ENCODE measurements at places on chromosomes 12 and 14.

- DNase-seq, result no peak
Observed at GRCh38 chr12:56634837-56635791, 5.0 kb upstream of the BAZ2A start.

DNA sequence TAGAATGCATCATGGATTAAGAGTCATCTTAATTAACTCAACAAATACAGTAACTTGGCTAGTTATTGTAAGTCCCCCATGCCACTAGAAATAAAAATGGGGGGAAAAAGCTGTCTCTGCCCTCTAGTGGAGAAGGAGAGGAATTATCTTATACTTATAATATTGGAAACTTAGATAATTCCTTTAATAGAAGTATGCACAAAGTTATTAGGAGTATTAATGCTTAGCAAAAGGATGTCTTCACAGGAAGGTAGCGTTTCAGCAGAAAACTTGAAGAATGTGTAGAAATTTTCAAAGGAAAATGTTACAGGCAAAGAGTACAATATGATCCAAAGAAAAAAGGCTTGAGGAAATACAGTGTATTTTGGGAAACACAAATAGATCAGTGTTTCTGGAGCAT is 19.8 kb downstream of the OR5AU1 start:
- DNase-seq, result no peak

DNA sequence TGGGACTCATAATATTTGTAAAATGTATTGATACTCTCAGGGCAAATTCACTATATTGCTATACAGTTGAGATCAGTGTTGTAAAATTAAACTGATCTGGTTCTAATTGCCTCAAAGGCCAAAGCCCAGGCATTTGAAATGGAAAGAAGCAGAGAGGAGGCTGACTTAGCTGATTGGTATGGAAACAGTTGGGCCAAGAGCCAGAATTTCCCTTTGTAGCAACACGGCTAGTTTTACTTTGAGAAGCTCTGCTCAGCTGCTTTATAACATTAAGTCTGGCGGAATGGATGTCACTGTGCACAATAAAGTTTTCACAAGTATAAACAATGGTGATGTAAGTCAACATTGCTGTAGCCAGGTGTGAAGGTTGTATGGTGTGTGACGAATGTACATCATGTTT is 186.4 kb downstream of the MSRB3 start:
- DNase-seq, result no peak

GRCh38 chr14:70315942-70316341 is 43.5 kb downstream of the COX16 start:
- DNase-seq, result no peak

- DNase-seq, result no peak
Observed at GRCh38 chr12:1360441-1361210, 233.8 kb downstream of the FBXL14 start.

DNA sequence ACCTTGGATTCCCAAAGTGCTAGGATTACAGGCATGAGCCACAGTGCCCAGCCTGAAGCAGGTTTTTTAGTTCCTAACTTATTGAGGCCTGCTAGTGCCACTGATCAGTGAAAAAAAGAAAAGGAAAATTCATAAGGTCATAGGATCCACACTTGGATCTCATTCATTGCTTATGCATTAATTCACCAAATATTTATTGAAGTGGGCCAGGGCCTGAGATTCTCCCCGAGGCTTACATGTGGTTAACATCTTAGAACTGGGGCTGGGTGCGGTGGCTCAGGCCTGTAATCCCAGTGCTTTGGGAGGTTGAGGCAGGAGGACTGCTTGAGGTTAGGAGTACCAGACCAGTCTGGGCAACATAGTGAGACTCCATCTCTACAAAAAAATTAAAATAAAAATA is 29.5 kb upstream of the MAP1LC3B2 start:
- DNase-seq, result no peak

DNA sequence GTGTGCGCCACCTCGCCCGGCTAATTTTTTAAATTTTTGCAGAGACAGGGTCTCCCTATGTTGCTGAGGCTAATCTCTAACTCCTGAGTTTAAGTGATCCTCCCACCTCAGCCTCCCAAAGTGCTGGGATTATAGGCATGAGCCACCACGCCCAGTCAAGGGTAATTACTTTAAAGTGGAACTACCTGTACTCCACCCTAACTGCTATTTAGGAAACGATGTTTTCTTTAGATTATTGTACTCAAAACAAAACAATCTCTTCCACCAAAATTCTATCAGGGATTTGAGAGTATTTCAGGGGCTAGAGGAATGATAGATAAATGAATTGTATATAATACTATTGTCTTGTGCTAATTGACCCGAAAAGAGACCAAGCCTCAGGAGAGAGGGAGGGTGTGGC is 9.6 kb upstream of the BIN2 start:
- no peak for DNase-seq

GRCh38 chr12:12859690-12860089 is 31.7 kb upstream of the GPRC5A start:
- no peak for DNase-seq

DNA sequence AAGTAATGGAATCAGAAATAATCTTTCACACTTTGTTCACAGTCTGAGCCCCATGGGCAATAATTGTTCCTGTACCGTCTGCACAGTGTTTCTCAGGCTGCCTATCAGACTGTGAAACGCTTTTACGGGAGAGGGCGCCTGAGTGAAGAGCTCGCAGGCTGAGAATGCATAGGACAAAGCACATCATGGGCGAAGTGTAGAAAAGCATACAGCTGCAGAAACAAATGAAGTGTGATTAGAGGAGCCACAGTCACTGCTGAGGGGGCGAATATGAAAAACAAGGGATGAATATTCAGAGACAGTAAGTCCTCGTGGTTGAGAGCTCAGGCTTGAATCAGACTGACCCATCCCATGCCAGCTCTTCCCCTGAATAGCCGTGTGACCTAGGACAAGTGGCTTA is 438.4 kb upstream of the DCN start:
- DNase-seq, result no peak

DNA sequence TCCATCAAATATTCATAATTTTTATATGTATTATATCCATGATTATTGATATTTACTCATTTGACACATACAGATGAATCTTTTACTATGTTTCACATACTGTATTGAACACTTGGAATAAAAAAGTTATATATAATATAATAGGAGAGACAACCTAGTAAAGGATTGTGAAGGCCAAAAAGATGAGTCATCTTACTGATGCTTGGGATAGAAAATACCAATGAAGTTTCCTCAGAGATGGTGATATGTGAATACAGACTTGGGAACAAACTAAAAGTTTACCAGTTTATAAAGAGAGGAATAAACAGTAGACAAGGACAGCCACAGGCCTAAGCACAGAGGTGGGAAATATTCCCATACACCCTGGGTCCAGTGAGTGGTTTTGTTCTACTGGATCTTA is 743.9 kb upstream of the FLRT2 start:
- no peak for DNase-seq

- no peak for DNase-seq
Observed at GRCh38 chr14:72178517-72178916, 246.3 kb downstream of the RGS6 start.

DNA sequence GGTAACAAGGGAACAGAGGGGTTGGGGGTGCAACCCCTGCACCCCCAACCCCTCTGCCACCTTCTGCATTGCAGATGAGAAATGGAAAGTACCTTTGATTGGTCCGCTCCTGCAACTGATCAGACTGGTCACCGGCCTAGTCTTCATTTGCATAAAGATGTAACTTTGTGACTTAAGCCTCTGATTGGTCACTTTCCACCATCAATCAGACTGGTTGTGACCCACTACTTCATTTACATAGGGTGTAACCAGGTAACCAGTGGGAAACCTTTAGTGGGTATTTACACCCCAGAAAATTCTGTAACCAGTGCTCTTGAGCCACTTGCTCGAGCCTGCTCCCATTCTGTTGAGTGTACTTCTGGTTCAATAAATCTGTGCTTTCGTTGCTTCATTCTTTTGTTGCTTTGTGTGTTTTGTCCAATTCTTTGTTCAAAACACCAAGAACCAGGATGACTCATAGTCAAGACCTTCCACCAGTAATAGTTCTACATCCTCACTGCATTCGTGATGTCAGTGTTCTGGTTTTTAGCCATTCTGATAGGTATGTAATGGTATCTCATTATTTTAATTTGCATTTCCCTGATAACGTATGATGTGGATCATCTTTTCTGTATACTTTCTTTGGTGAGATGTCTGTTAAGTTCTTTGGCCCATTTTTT is 30.8 kb downstream of the LEMD3 start:
- DNase-seq, result no peak

DNA sequence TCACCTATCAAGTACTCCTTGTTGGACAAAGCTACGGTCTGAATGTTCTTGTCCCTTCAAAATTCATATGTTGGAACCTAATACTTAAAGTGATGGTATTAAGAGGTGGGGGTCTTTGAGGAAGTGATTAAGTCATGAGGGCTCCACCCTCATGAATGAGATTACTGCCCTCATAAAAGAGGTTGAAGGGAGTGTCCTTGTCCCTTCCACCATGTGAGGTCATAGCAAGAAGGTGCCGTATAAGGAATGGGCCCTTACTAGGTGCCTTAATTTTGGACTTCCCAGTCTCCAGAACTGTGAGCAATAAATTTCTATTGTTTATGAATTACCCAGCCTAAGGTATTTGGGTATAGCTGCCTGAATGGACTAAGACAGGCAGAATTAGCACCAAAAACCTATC is 191.1 kb upstream of the NUDT4 start:
- no peak for DNase-seq

DNA sequence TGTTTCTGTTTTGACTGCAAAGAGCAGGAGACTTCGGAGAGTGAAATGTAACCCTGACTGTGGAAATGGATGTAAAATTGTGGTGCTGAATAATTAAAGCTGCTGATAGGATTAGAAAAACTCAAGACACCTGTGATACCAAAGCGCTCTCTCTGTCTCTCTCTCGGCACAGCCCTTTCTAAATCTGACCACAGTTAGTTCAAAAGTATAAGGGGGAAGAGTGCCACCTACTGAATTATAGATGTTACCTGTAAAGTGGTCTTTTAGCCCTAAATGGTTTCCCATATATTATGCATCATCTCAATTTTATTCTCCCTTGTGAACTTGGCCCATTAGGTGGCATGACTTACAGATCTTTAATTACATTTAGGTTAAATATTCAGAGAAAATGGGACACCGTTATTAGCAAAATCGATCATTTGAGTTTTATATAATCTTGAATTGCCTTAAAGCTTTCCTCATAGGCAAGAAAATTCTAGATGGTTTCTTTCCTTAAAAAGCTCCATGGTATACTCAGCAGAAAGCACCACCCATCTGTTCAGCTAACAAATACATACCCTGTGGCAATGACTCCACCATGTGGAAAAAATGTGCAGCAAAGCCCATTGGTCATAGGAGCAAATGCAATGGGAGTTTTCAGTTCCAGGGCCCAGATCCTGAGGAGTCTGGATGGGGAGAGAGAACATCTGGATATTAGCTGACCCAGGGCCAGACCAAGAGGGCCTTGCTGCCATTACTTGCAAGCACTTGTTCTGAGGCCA is 18.1 kb downstream of the RFC5 start:
- no peak for DNase-seq

DNA sequence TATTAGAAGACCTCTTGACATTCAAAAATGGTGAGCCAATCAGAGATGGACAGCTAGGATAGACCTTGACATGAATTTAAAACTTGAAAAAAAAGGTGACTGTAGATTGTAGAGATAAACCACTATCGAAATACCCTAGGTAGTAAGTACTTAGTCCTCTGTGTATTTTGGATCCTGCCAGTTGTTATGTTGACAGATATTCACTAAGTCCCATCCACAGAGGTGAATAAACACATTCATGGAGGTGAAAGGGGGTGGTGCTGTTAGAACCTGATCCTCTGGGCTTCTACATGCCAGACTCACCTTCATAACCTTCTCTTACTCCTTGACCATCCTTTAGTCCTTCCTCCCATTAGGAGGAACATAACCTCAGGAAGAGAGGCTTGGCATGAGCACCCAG is 72.3 kb downstream of the OTX2 start:
- no peak for DNase-seq

- no peak for DNase-seq
Observed at GRCh38 chr14:106396999-106397398, 870.6 kb downstream of the TMEM121 start.

GRCh38 chr12:111404362-111405148 is 1.2 kb upstream of the SH2B3 start:
- DNase-seq, result no peak

- no peak for DNase-seq
Observed at GRCh38 chr12:52920937-52921336, 16.1 kb upstream of the KRT8 start.

- DNase-seq, result no peak
Observed at GRCh38 chr14:83883732-83884131, 1646.2 kb upstream of the FLRT2 start.

GRCh38 chr12:9349888-9350885 is 142.0 kb upstream of the PZP start:
- DNase-seq, result no peak

- DNase-seq, result no peak
Observed at GRCh38 chr12:132161796-132162507, 17.7 kb downstream of the NOC4L start.

DNA sequence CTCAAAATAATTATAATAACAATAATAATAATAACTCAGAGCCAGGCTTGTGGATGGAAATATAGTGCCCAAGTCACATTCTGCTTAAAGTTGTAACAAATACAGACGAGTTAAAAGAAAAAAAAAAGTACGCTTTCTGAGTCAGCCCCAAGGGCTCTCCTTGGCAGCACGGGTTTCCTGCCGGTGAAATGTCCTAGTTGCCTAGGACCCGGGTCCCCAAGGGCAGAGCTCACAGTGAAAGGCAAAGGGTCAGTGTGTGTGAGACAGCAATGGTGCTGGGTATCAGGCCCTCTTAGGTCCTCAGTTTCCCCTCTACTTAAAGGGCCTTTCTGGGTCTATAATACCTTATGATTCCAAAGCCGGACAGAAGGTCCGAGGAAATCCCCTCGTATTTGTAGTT is 96.3 kb upstream of the CLMN start:
- no peak for DNase-seq

- DNase-seq, result no peak
Observed at GRCh38 chr12:28156362-28156761, 33.9 kb upstream of the CCDC91 start.

- no peak for DNase-seq
Observed at GRCh38 chr12:51128919-51129318, 44.0 kb downstream of the TFCP2 start.

GRCh38 chr12:22765421-22766130 is 140.6 kb downstream of the ETNK1 start:
- no peak for DNase-seq

DNA sequence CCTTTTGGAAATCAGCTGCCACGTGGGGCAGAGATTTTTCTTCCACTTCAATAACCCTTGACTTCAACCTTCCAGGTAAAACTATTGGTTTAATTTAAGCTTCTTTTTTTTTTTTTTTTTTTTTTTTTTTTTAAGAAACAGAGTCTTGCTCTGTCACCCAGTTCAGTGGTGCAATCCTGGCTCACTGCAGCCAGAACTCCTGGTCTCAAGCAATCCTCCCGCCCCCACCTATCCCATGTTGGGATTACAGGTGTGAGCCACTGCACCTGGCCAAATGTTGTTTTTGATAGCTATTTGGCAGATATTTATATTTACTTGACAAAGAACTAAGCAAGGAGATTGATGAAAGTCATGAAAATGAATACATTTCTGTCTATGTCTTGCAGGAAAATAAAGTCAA is 65.1 kb downstream of the SINHCAF start:
- DNase-seq, result no peak

- no peak for DNase-seq
Observed at GRCh38 chr12:12518919-12519318, 43.7 kb downstream of the DUSP16 start.
